Amniotic stem cell (primary cell): ENCODE measurements at places on chromosomes 1 and 21.

DNA sequence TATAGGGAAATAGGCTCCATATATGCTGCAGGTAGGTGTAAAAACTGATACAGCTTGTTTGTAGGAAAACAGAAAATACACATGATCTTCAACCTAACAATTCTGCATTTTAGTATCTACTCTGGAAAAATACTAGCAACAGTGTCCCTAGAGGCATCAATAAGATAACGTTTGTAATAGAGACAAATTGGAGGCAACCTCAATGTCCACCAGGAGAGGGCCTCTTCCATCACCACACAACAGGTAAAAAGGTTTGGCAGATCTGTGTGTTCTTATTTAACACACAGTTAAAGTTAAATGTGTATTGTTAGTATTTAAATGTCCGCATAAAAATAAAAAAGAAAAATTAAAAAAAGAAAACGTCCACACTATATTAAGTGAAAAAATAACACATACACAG, 5.4 kb downstream of the EIF2D start:
- DNase-seq, result no peak

DNA sequence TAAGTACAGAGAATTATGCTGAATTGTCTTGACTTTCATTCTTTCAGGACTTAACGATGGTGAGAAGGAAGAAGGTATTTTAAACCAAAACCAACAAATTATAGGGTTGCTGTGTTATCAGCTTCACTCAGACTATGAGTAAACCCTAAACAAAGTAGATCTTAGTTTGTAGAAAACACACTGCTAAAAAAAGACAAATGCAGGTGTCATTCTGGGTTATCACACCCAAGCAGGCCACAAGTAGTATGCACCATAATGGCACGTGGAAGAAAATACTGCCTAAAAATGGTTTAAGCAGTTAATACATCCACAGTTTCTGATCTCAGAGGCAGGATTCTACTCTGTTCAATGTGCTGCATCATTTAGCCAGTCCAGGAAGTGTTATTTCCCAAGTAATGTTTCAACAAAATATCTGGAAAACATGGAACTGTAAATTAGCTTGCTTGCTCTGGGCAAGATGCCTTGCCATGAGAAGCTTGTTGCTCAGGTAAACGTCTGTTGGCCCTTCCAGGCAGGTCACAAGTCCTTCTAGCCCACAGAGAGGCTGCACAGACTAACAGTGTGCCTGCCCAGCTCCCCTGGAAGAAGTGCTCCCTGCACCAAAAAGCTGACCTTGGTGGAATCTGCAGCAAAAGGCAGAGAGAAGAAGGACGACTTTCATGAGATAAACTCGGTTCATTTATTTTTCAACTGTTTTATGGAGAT, 4.1 kb downstream of the DIPK1A start:
- no peak for DNase-seq

DNA sequence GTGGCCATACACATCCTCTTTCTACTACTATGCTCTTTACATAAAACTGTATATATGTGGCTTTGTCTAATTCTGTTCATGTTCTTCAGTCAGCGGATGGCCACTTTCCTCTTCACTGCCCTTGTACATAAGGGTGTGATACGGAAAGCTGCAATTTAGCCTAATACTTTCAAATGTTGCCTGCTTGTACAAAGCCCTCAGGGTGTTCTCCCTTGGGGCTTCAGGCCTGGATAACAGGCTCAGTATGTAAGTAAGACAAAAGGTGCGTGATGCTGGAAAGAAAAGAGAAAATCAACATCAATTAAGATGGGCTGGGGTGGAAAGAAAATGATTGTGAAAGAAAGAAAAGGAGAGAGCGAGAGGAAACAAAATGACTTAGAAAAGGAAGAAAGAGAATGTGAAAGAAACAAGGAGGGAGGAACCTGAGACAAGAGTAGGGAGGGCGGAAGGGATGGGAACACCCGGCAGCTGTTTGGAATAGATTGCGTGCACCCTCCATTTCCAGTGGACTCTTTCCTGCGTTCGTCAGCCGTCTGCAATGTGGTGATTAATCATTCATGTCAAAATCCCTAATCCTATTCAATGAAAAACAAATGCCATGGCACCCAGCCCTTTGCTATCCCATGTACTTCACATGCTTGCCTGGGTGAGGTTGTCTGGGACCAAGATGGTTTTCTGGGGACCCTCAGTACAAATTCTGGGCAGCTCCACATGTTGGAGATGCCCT, 553.6 kb downstream of the NUF2 start:
- DNase-seq, result peak; percentile 92

DNA sequence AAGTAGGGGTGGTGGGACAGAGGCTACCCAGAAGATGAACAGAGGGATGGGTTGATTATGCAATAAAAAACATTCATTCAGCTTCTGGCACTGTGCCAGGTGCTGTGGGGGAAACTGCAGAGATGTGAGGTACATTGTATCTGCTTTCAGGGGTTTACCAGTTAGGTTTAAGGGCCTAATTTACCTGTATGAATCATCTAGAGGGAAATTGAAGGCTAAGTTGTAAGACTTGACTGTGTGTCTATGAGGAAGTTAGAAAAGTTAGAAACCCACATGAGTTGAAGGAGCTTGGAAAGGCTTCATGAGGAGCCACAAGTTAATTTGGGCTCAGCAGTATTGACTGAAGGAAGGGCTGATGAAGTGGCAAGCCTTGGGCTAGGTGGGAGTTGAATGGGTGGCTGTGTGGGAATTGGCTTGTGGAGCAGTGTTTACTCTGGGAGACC, 36.7 kb upstream of the APOBEC4 start:
- DNase-seq, result no peak

DNA sequence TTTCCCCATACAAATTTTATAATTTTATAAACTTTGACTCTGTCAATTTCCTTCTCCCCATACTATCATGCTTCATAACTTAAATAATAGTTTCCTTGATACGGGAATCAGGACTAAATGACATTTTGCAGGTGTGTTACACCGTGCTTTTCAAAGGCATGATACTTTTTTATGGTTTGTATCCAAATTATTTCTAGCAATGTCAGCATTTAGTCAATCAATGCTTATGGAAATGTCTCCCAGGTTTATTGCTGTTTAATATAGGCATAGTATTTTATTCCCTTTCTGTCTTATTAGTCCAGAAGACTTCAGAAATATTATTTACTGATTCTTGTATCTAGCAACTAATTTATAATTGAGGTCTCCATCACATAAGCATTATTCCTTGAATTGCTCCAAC, 23.4 kb downstream of the DRAM2 start:
- DNase-seq, result no peak

GRCh38 chr1:15785683-15786082, 21.8 kb downstream of the UQCRHL start:
- no peak for DNase-seq

GRCh38 chr1:64632936-64633335, 111.9 kb upstream of the RAVER2 start:
- no peak for DNase-seq
